ENCODE measurements at places on chromosomes 4 and X.

DNA sequence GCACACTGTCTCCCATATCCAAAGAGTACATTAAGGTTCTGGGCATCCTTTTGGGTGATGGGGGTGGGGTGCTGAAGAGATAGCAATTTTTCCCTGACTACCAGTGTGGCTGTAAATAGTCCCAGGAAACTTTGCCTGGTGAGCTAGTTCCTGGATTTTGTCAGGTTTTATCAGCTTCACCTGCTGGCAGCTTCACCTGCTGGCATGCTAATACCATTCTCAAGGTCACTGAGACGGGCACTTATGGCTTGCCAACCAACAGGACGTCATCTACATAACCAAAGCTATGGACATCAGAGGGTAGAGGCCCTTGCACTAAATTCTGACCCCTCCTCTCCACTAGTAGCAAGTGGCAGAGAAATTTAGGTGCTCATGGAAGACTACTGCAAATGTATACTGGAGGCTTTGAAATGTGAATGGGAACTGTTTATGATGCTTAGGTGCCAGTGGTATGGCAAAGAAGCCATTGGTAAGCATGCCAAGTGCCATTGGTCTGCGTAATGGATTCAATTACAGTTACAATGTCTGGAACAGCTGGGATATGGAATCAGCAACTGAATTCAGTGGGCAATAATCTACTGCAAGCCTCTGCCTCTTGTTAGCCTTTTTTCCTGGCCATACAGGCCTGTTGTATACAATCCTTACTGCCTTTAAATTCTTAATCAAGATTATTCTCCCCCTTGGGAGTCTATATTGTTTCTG lies 71.6 kb upstream of the SH3RF1 start:
- no peaks in the 10 kb centered on the region for H3K4me1 ChIP-seq
- H3K4me3 ChIP-seq = no peak overlapping the region
- no peak for DNase-seq

DNA sequence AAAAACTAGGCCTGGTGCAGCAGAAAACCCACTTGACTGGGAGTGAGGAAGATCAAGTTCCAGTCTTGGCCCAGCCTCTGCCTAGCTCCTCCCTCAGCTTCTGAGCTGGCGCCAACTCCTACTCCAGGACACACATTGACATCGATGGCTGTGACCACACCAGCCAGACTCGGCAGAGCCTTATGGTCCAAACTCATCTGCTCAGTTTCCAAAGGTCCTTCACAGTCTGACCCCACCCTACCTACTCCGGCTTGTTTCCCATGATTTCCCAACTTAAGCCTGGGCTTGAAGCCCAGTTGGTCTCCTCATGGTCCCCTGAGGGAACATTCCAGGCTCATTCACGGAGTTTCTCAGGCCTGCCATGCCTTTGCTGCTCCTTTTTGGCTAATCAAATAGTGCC lies 10.1 kb downstream of the ELF4 start:
- no peak for DNase-seq
- H3K4me3 ChIP-seq = no peak overlapping the region
- no peaks in the 10 kb centered on the region for H3K36me3 ChIP-seq
- no peak overlapping the region for H3K27ac ChIP-seq
- H3K4me1 ChIP-seq = no peaks in the 10 kb centered on the region
- H3K27me3 ChIP-seq = no peaks in the 10 kb centered on the region

DNA sequence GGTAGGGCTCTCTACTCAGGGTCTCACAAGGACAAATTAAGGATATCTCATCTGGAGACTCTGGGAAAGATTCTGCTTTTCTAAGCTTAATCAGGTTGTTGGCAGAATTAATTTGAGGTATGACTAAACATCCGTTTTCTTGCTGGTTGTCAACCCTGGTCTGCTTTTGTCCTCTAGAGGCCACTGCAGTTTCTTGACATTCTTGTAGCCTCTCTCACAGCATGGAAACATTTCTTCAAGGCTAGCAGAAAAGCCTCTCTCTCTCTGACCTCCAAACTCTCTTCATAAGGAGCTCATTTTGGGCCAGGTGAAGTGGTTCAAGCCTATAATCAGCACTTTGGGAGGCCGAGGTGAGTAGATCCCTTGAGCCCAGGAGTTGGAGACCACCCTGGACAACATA lies 749.5 kb upstream of the PCDH7 start:
- H3K4me1 ChIP-seq = no peaks in the 10 kb centered on the region
- no peaks in the 10 kb centered on the region for H3K27me3 ChIP-seq
- no peak overlapping the region for H3K27ac ChIP-seq

- no peak overlapping the region for H3K27ac ChIP-seq
- H3K36me3 ChIP-seq = no peaks in the 10 kb centered on the region
- H3K4me3 ChIP-seq = no peak overlapping the region
- no peak for DNase-seq
Observed at GRCh38 chr4:3683744-3684421, 82.3 kb upstream of the ADRA2C start.

GRCh38 chr4:26325191-26325590 lies 4.4 kb downstream of the RBPJ start:
- DNase-seq = peak; percentile 89
- no peaks in the 10 kb centered on the region for H3K36me3 ChIP-seq
- no peak overlapping the region for H3K4me3 ChIP-seq

DNA sequence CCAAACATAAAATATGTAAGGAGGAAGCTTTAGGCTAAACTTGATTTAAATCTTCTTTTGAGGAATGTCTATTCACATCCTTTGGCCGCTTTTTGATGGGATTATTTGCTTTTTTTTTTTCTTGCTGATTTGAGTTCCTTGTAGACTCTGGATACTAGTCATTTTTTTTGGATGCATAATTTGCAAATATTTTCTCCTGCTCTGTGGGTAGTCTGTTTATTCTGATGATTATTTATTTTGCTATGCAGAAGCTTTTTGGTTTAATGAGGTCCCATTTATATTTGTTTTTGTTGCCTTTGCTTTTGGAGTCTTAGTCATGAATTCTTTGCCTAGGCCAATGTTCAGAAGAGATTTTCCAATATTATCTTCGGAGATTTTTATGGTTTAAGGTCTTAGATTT lies 144.9 kb downstream of the MAGEC2 start:
- no peak for DNase-seq
- no peak overlapping the region for H3K4me3 ChIP-seq
- H3K36me3 ChIP-seq = no peaks in the 10 kb centered on the region
- no peaks in the 10 kb centered on the region for H3K27me3 ChIP-seq
- no peak overlapping the region for H3K27ac ChIP-seq

DNA sequence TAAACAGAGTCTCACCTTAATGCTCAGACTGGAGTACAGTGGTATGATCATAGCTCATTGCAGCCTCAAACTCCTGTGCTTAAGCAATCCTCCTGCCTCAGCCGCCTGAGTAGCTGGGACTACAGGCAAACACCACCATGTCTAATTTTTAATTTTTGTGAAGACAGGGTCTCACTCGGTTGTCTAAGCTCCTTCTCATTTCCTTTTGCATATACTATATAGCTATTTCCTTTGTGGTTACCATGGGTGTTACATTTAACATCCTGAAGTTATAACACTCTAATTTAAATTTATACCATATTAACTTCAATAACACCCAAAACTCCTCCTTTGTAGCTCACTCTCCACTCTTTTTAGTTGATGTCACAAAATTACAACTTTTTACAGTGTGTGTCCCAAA lies 114.3 kb downstream of the DCK start:
- no peak overlapping the region for H3K4me3 ChIP-seq
- DNase-seq = no peak
- H3K4me1 ChIP-seq = no peaks in the 10 kb centered on the region
- no peaks in the 10 kb centered on the region for H3K27me3 ChIP-seq

DNA sequence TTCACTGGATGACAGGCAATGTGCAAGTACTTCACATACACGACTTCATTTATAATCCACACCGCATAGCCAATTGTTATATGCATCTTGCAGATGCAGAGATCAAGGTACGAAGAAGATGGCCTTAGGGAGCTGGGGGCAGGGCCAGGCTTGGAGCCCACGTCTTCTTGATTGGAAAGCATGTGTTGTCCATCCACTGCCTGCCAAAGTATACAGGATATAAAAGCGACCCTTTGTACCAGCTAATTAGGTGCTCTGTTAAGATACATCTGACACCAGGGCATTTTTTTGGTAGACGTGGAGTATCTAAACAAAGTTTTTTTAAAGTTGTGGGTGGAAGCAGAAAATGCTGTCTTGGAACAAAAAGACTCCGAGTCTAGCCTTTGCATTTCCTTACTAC lies 1.4 kb downstream of the C4orf36 start:
- H3K4me3 ChIP-seq = no peak overlapping the region
- no peak for DNase-seq
- H3K27me3 ChIP-seq = no peaks in the 10 kb centered on the region
- H3K36me3 ChIP-seq = no peaks in the 10 kb centered on the region

- H3K4me3 ChIP-seq = no peak overlapping the region
- no peak for DNase-seq
- no peaks in the 10 kb centered on the region for H3K4me1 ChIP-seq
- no peak overlapping the region for H3K27ac ChIP-seq
- no peaks in the 10 kb centered on the region for H3K36me3 ChIP-seq
- H3K27me3 ChIP-seq = no peaks in the 10 kb centered on the region
Observed at GRCh38 chr4:8765084-8765483, 106.6 kb downstream of the HMX1 start.

GRCh38 chr4:175460414-175460813 lies 351.6 kb downstream of the GPM6A start:
- no peaks in the 10 kb centered on the region for H3K27me3 ChIP-seq
- H3K36me3 ChIP-seq = no peaks in the 10 kb centered on the region
- no peak for DNase-seq
- no peak overlapping the region for H3K27ac ChIP-seq
- H3K4me1 ChIP-seq = no peaks in the 10 kb centered on the region

Measured in mesendoderm (in vitro differentiated cells).